A172 (cell line): ENCODE measurements at places on chromosomes 12 and 14. TPM values are rescaled to one million over a fixed set of nuclear protein-coding genes. Genes with fewer than 3 reads are reported as not detected.

The DDX24 gene
- 142 and 162 TPM in 2 replicates for total RNA-seq

The TMTC2 gene
- total RNA-seq, result 2.1 and 2.4 TPM in 2 replicates

The GLI1 gene
- 0.19 and 4.1 TPM in 2 replicates for total RNA-seq

The KIF26A gene
- total RNA-seq, result 2.4 and 3.0 TPM in 2 replicates

GRCh38 chr14:67411370-67411769, 595 bp downstream of the PLEK2 start:
- no peak for DNase-seq

GRCh38 chr12:119363037-119363436, 28.5 kb downstream of the CCDC60 start:
- no peak for DNase-seq

GRCh38 chr14:47778631-47779030, 103.2 kb upstream of the MDGA2 start:
- no peak for DNase-seq

- DNase-seq, result peak; percentile 0
These were observed 691.0 kb upstream of the SEL1L start for GRCh38 chr14:82224610-82225009.

GRCh38 chr14:92952481-92953298, 29.7 kb downstream of the CHGA start:
- no peak for DNase-seq

- no peak for DNase-seq
These were observed 86.1 kb downstream of the BCL2L14 start for GRCh38 chr12:12156828-12157227.
